MG63 (cell line): ENCODE measurements at places on chromosomes 3 and 15. TPM values are rescaled to one million over a fixed set of nuclear protein-coding genes. Genes with fewer than 3 reads are reported as not detected.

FBXO40 gene
- total RNA-seq: not detected in 2 replicates

RASL12 gene
- total RNA-seq: 2.7 and 4.7 TPM in 2 replicates

DNA sequence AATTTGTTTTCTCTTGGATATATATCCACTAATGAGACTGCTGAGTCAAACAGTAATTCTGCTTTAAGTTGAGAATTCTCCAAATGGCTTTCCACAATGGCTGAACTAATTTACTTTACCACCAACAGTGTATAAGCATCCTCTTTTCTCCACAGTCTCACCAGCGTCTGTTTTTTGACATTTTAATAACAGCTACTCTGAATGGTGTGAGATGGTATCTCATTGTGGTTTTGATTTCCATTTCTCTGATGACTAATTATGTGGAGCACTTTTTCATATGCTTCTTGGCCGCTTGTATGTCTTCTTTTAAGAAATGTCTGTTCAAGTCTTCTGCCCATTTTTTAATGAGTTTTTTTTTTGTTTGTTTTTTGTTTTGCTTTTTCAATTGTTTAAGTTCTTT is 206.2 kb downstream of the CTNNB1 start:
- no peak for DNase-seq

- DNase-seq: no peak
Measured at GRCh38 chr3:164737174-164737573, 341.1 kb downstream of the SI start.

GRCh38 chr3:186540221-186540834 is 3.9 kb downstream of the CRYGS start:
- peak; percentile 54 for DNase-seq
